ENCODE measurements at places on chromosomes 13 and 19.

- no peak for DNase-seq
Observed at GRCh38 chr13:109657395-109657794, 129.0 kb downstream of the IRS2 start.

GRCh38 chr19:58326501-58326913 is 287 bp upstream of the ZSCAN22 start:
- DNase-seq, result no peak

DNA sequence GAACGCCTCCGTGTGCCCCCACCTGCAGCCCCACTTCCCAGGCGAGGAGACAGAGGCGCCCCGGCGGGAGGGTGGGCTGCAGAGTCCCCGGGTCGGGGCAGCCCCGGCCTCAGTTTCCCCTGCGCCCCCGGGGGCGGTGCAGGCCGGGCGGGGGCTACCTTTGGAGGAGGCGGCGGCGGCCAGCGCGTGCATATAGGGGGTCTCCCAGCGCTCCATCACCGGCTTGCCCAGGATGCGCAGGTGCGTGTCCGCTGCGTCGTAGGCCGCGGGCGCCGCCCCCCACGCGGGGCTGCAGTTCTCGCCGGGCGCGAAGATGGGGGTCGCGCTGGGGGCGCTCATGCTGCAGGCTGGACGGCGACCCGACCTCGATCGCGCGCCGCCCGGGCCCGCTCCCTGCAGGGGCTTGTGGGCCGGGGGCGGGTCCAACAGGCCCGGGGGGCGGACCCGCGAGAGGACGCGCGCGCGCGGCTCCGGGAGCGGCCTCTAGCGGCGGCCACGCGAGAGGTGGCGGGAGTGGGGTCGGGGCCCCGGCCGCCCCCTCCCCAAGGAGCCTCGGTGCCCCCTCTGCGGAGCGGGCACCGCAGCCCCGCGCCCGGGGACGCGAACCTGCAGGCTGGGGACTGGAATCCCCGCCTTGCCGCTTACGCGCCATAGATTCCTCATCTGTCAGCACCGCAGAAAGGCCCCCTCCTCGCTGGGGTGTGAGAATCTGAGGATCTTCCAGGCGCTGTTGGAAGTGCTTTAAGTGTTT is at the start of gene GAMT:
Gene GAMT, minus strand, starts transcription at position 405 of the 751 bp plus-strand sequence. Its CDS starts 66 bp downstream, at position 339.
- no peak for DNase-seq

DNA sequence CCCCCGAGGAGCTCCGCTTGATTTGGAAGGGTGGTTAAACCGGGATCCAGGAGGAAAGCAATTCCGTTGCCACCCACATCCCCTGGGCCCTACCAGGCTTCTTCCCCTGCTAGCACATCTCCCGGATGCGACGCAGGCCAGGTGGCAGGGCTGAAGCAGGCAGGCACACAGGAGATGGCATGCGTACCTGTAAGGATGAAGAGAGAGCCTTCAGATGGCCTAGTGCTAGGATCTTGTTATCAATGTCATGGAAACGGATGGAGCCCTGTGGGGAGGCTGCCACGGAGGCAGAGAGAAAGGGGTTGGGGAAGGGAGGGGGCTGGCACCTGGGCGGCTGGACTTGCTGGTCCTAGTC is 8.5 kb upstream of the SOX1 start:
- no peak for DNase-seq

GRCh38 chr19:7197760-7198696 is 96.2 kb downstream of the INSR start:
- peak; percentile 81 for DNase-seq

GRCh38 chr13:26899202-26899601 is 138.6 kb upstream of the GPR12 start:
- no peak for DNase-seq

GRCh38 chr13:110286833-110287819 is 19.8 kb downstream of the COL4A1 start:
- DNase-seq, result no peak

DNA sequence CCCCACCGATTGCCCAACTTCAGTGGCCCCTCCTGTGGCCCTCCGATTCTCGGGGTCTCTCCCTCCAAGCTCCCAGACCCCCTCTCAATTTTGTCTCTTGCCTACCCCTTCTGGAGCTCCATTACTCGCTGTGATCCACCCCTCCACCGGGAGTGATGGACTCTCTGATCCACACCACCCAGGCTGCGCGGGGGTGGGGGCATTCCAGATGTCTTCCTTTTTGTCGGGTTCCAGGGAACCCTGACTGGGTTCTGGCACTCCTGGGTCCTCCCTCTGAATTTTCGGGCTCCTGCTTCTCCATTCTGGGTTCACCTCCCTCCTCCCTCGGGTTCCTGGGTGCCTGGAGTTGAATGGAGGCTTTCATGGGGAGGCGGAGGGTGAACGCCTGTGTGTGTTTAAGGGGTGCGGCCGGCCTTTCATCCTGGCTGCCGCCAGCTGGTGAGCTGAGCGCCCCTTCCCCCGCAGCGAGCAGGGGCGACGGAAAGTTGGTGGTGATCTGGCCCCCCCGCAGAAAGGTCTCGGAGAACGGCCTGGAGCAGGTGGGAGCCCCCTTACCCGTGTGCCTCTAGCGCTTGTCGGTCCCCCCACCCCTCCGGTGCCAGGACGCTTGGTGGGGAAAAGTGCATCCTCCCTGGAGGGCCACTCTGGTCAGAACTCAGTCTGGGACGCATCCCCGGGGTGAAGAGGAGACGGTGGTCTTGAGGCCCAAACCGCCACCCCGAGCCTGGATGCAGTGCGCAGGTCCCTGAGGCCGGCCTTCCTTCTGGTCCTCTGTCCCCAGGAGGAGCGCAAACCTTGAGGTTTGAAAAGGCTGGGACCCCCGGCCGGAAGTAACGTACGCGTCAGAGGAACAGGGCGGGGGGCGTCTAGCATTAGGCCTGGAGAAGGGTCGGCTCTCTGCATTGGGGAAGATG is 1.6 kb downstream of the MISP3 start:
- DNase-seq, result no peak

DNA sequence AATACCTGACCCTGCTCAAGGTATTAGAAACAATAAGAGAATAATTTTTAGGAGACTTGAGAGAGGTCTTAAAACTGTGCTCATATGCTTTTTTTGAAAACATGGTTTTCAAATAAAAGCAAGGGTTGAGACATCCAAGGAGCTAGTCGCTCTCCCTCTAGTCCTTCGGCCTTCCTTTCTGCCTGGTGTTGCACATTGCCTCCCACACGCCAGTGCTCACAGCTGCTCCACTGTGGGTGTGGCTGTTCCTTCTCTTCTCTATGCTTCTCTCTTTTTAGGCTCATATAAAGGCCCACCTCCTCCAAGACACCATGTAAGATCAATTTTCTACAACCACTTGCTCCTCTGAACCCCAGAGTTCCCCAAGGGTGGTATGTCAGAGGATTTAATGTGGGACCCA is 352.6 kb downstream of the ENOX1 start:
- DNase-seq, result no peak

GRCh38 chr19:42325308-42325895 is at the start of gene MEGF8:
Gene MEGF8 (plus strand): TSS chr19:42325635. CDS start chr19:42326244, 609 bp downstream.
- peak; percentile 96 for DNase-seq

- DNase-seq, result no peak
Observed at GRCh38 chr13:20702915-20703779, at the start of gene IL17D. Gene IL17D (plus strand): TSS chr13:20703699. CDS start chr13:20704002, 303 bp downstream.

GRCh38 chr19:11242864-11243797 is 3.7 kb downstream of the ANGPTL8 start:
- DNase-seq, result peak; percentile 70

- DNase-seq, result no peak
Observed at GRCh38 chr13:110070511-110071120, 236.3 kb downstream of the COL4A1 start.

DNA sequence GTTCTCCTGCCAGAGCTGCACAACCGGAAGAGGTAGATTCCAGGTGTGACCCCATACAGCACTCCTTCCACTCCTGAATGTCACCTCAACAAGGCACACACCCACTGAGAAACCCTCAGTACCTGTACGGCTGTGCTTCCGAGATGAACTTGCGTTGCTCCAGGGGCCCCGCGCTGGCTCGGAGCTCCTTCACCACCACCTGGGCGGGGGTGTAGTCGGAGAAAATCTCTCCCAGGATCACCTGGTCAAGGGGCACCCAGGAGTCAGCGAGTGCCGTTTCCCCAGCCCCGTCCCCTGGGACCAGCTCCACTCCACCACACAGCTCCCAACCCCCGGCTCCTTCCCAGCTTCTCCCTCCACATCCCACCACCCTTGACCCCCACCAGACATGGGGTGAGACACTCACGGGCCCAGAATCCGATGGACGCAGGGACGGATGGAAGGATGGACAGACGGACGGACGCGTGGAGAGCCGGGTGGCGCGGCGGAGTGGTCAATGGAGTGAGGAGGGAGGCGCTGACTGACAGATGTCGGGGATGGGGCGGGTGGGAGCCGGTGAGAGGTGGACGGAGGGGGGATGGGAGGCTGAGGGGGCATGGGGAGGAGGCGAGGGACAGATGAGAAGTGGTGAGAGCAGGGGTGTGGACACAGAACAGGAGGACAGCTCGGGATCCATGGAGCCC is 2.8 kb downstream of the LMTK3 start:
- no peak for DNase-seq

DNA sequence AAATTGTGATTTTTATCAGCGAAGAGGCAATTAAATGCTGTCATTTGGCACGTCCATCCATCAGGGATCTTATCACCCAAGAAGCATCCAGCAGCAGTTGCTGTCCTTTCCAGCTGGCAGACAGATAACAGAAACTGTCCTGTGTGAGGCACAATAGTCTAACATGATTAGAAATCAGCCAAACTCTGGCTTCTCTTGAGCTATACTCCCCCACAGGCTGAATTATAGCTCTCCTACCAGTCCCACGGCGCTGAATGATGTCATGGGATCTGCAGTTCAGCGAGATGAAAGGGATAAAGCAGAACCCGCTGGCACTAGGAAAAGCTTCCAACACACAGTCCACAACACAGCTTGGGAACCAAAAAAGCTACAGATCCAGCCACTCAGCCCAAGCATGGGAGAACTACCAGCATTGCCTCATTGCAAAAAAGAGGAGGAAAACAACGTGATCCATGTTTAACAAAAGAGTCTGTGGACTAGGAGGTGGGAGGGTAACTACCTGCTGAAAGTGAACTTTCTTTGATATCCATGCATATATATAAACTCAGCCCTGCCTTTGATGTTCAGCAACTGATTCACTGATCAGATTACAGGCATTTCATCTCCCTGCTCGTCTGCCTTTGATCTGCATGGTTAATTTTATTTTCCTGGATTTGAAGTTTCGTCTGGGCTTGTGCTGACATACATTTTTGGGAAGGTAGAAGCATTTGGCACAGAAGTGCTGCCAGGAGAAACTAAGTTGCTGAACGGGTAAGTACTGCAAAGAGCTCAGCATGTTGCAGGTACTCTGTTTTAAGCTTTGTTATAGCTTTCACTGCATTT is at the start of gene TNFRSF19:
Gene TNFRSF19, plus strand, starts transcription at position 314 of the 822 bp plus-strand sequence. CDS start 19,772 bp downstream, outside the sequence.
- no peak for DNase-seq

- no peak for DNase-seq
Observed at GRCh38 chr19:43731346-43731745, 15.5 kb downstream of the IRGC start.

- DNase-seq, result peak; percentile 86
Observed at GRCh38 chr19:9768175-9769112, at the start of gene ZNF846. Gene ZNF846 (minus strand): TSS chr19:9768738. CDS start chr19:9764950, 3,788 bp downstream.
